ENCODE measurements at places on chromosomes 6 and 20.

DNA sequence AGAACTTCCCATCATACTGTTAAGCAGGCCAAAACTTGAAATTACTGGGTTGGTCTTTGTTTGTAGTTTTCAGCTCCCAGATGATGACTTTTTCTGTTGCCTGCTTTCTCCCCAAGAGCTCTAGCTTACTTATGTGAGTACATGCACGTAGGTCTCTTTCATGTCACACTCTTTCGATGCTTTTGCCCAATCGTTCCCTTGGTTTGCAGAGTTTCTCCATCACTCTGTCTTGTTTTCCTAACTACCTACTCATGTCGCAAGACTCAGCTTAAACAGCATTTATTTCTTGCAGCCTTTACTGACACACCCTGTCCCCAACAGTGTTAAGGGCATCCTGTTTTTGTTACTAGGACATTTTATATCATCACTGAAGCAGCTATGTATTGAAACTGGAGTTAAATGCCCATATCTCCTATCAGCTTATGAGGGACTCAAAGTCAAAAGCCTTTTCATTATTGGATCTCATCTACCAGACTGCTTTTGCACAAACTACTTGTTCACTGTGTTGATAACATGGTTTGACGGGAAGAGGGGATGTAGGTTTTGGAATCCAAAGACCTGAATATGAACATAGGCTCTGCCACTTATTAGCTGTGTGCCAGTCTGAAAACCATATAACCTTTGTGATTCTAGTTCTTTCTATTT lies 2.9 kb downstream of the ARG1 start:
- no peak for DNase-seq

DNA sequence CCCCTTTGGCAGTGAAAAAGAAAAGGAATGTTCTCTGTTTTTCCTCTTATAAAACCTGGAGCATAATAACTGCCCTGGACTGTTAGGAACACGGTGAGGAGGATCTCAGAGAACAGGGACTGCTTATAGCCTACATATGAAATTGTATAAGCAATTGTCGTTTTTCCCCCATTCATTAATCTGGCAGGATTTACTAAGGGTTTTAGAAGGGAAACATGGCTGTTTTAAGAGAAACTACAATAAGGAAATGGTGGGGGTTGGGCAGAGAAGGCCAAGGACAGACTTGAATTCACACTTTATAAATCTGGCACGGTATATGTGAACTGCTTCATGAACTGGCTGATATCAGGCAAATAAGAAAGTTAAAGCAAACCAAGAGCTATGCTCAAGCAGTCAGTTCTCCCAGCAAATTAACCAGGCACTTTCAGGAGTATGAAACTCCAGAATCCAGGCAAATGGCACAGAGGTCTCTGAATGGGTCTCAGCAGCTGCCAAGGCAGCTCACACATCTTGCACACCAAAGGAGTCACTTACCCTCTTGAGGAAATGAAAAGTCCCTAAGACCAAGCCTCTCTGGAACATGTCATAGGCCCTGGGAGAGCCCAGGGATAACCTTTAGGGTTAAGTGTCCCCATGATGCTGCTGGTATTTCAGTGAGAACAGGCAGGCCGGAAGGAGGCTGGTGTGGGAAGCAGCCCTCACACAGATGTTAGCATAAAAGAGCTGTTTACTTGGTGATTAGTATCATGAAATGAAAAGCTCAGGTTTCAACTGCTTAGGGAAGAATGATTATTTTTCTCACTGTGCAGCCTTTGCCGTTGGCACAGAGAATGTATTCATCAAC lies 260.5 kb upstream of the MARCKS start:
- DNase-seq, result peak; percentile 15

DNA sequence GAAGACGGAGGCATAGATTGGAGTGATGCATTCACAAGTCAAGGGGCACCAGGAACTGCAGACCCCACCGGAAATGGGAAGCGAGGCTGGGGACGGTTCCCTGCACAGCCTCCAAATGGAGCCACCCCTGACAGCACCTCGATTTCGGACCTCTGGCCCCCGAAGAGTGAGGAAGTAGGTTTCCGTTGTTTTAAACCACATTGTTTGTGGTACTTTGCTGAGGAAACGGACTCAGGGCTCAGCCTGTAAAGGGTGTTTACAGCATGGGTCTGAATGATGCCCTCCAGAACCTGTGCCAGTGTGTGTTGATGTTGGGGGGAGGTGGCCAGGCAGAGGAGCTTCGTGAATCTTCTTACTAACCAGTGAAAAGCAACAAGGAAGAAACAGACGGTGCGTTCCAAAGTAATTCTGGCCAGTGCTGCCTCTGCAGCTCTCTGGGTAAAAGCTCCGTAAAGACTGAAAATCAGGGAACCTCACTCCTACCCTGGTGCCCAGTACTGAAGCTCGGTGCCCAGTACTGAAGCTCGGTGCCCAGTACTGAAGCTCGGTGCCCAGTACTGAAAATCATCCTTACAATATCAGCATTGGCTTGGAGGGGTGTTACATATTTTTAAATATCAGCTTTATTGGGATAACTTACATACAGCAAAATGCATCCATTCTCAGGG lies 30.1 kb upstream of the CCR6 start:
- DNase-seq, result no peak

- DNase-seq, result peak; percentile 62
Observed at GRCh38 chr20:23048283-23049200, 930 bp downstream of the THBD start.

DNA sequence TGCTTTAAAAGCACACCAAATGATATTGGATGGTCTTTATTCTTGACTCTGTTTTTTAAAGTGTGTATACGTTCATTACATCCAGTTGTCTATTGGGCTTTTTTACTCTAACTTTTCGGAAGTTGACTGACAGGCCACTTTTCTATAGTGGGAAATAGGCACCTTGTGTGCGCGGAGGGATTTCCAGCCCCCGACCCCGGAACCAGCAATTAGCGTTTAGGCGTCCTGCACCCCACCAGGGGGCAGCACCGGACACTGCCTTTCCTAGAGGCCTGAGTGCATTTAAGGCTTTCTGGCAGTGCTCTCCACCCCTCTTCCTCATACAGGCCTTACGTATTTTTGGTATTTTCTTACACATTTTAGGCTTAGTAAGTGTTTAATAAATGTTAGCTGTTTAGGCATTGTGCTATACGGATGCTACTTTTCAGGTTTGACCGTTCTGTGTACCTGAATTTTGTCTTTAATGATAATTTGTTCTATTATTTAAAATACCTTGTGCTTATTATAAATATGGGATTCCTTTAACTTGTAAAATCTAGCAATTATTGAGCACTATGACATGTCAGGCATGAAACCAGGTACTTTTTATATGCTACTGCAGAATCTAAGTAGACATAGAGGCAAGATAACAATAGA lies 231.8 kb downstream of the BCKDHB start:
- DNase-seq, result peak; percentile 90
